ENCODE measurements at places on chromosomes 11 and 22.

- DNase-seq, result no peak
Observed at GRCh38 chr11:67307545-67308001, 4.2 kb downstream of the SSH3 start.

- DNase-seq, result no peak
Observed at GRCh38 chr22:47547881-47548650, 785.6 kb downstream of the TBC1D22A start.

DNA sequence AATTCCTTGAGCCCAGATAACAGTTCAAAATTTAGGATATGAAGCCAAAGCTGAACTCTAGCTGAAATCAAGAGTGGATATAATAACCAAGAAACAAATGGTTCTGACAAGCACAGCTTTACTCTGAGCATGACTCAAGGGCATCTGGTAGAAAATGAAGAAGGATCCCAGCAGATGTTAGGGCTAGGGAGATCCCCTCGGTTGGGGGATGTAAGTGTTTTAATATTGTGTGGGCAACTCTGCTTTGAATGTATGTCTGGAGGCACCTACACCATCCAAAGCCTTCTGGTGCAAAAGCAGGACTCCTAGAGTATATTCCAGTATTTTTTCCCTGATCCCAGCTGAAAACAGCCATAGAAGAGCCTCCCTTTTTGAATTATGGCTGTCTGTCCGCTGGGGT, 61.7 kb downstream of the FLI1 start:
- DNase-seq, result no peak

- DNase-seq, result no peak
Observed at GRCh38 chr22:26565889-26566288, 24.0 kb downstream of the TPST2 start.

DNA sequence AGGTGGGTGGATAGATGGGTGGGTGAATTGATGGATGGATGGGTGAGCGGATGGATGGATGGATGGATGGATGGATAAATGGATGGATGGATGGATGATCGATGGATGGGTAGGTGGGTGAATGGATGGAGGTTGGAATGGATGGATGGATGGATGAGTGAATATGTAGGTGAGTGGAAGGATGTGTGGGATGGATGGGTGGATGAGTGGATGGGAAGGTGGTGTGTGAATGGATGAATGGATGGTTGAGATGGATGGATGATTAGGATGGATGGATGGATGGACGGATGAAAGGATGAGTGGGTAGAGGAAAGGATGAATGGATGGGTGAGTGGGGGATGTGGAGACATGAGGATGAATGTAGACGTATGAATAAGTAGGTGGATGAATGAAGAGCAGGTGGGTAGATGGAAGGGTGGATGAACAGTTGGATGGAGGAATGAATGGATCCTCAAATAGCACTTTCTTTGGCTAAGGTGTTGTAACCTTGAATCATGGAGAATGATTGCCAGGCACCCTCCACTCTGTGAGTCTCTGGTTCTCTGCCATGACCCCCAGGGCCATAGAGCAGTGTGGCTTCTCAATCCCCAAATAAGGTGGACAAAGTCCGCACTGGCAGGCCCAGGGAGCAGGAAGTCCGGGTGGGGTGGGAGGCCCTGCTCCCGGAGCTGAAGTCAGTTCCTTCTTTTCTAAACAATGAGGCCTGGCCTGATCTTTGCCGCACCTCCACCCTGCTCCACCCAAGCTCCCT, 36.9 kb downstream of the IGF2 start:
- no peak for DNase-seq

DNA sequence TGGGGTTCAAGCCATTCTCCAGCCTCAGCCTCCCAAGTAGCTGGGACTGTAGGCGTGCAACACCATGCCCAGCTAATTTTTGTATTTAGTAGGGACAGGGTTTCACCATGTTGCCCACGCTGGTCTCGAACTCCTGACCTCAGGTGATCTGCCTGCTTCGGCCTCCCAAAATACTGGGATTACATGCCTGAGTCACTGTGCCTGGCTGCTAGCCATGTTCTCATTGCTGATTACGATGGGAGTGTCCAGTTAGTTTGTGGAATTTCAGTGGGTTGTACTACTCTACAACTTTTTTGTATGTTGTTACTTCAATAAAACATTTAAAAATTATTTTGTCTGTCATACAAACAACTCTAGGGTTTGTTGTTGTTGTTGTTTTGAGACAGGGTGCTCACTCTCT, 4.8 kb upstream of the VPS11 start:
- no peak for DNase-seq

GRCh38 chr11:30459306-30459705, 126.8 kb downstream of the MPPED2 start:
- DNase-seq, result no peak

DNA sequence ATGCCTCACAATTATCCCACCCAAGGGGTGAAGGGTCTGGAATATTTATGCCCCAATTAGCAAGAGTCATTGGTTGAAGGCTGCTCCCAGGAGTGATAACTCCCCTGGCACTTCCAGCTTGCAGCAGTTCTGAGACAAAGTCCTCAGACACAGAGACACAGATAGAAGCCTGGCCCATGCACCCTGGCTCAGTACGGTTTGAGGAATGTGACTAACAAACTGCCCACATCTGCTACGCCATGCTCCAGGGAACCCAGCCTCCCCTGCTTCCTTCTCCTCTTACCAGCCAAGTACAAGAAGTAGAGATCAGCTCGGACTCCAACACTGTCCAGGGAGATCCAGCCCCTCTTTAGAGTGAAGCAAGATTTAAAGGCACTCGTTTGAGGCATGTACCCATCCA, 48.5 kb upstream of the BMAL1 start:
- no peak for DNase-seq

- DNase-seq, result no peak
Observed at GRCh38 chr11:91996526-91996925, 228.1 kb upstream of the FAT3 start.

- no peak for DNase-seq
Observed at GRCh38 chr11:6077723-6078122, 29.8 kb upstream of the OR56B4 start.

All from ACHN (cell line).